ENCODE measurements at places on chromosomes 4 and X.

- no peak for DNase-seq
These were observed 87.7 kb downstream of the FAM13A start for GRCh38 chr4:88969271-88969670.

GRCh38 chr4:159937595-159937994, 834.7 kb downstream of the RAPGEF2 start:
- DNase-seq, result no peak

DNA sequence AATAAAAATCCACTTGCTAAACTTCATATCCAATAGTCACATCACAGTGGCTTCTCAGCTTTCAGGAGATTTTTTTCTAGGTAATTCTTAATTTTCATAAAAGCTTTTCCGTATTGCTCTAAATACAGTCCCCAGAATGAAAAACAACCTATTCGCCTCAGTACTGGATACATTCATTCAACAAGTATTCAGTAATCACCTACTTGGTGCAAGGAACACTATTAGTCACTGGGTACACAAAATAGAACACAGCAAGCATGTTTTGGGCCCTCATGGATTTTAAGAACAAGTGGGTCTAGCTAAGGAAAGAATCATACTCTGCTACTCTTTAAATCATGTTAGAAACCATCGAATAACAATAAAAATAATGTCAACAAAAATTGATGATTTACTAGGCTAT, 2.8 kb upstream of the BEX3 start:
- no peak for DNase-seq

- no peak for DNase-seq
These were observed at the start of gene NDNF for GRCh38 chr4:121072224-121073003. Gene NDNF (minus strand): TSS chr4:121072535. CDS start chr4:121045837, 26,698 bp downstream.

DNA sequence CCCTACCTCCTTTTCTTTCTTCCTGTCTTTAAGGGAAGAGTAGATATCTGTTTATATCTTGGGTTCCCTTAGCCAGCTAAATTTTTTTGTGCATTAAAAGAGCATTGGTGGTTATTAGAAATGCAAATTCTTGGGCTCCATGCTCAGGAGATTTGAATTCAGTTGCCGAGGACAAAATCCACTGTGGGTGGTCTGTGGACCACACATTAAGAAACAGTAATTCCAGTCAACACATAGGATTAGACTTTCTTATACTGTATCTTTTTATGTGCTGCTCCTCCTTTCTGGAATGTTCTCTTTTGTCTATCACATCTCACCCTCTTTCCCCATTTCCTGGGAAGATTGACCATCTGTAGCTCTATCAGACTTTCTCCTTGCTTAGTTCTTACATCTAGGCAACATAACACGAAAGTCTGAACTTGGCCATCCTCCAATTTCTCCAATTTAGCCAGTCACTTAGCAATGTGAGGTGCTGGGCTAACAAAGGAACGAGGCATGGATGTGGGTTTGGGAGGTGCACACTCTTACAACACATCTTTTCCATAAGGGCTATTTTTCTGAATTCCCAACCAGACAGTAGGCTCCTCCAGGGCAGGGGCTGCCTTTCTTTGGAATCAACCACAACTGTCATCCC, 5.3 kb upstream of the PDLIM3 start:
- no peak for DNase-seq

GRCh38 chr4:51878431-51878830, 35.5 kb downstream of the DCUN1D4 start:
- no peak for DNase-seq

- DNase-seq, result no peak
These were observed 1.6 kb downstream of the BANK1 start for GRCh38 chr4:101792056-101792590.

All from CD8-positive, alpha-beta T cell (primary cell).